ENCODE measurements at places on chromosomes 11 and 22.

DNA sequence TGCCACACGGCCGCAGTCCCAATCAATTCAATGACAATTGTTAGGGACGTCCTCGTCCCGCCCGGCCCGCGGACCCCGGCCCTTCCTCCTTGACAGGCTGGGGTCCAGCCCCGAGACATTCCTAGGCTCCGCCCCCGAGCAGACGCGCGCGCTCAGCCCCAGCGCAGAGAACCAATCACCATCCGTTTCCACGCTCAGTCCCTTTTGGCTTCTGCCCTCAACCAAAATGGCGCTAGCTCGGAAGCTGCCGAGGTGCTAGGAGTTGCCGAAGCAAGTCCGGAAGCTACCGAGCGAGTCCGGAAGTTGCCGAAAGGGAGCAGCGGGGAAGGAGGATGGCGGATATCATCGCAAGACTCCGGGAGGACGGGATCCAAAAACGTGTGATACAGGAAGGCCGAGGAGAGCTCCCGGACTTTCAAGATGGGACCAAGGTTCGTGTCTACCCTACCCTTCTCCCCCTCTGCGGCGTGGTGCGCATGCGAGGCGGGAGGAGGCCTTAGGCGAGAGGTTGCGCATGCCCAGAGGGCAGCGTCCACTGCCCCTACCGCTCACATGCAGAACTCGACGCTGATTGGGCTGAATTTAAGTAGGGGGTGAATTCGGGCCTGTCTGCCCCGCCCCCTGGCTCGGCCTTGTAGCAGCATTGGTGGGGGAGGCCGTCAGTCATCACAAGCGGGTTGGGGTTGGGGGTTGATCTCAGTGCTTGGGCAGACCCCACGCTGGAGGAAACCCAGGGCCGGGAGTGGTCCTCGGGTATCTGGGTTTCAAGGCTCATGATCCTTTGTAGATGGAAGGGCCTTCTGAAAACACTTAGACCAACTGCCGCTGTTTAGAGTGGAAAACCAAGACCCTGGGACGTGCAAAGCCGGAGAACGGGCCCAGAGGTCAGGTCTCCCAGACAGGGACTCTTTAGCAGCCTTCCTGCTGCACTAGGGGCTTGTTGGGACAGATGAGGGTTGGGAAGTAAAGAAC lies at the start of gene AIP:
AIP (plus strand) TSS at position 200 of the 972 bp plus-strand sequence; CDS start at position 333, 133 bp downstream.
- H3K4me3 ChIP-seq: peak within 1 kb of the TSS; percentile 86
- peaks cover 31% of the 10 kb centered on the region for H3K36me3 ChIP-seq
- DNase-seq: peak; percentile 99
- peaks cover 48% of the 10 kb centered on the region for H3K4me1 ChIP-seq

DNA sequence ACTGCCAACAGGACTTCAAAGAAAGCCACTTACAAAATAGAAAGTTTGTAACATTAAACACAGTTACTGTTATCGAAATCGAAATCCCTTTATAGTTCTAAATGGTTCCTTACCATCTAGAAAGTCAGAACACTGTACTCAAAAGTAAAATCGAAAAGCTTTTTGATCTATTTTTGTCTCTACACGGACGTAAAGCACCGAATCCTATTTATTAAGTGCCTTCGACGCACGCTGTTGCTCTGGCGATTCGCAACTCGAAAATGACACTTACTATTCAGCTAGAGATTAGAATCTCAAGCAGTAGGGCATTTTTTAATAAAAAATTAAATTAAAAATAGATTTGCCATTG lies 78.3 kb downstream of the LARGE1 start:
- no peak overlapping the region for H3K27ac ChIP-seq
- no peaks in the 10 kb centered on the region for H3K36me3 ChIP-seq
- H3K27me3 ChIP-seq: no peaks in the 10 kb centered on the region
- H3K4me3 ChIP-seq: no peak overlapping the region
- no peaks in the 10 kb centered on the region for H3K4me1 ChIP-seq

DNA sequence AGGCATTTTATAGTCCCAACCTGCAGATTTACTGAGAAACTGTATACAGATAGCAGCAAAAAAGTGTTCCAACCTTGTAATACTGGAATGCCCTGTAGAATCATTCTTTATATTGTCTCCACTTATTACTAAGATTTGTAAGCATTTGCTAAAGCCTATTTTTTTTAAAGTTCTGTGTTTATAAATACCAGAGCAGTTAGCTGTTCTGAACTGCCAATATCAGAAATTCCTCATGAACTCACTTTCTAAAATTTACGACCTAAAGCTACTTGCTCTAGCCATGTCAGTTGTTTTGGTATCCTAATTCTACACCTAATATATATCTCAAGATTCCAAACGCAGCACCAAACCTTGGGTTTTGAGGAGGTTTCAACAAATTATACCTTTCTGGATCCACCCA lies 103.2 kb downstream of the C11orf65 start:
- H3K36me3 ChIP-seq: peaks cover 49% of the 10 kb centered on the region
- H3K4me1 ChIP-seq: no peaks in the 10 kb centered on the region
- H3K27me3 ChIP-seq: no peaks in the 10 kb centered on the region

GRCh38 chr11:27401280-27401832 lies 38.3 kb upstream of the CCDC34 start:
- H3K36me3 ChIP-seq: no peaks in the 10 kb centered on the region
- H3K4me1 ChIP-seq: no peaks in the 10 kb centered on the region
- DNase-seq: no peak
- no peak overlapping the region for H3K27ac ChIP-seq
- no peak overlapping the region for H3K4me3 ChIP-seq
- no peaks in the 10 kb centered on the region for H3K27me3 ChIP-seq

GRCh38 chr11:77179048-77179447 lies 51.0 kb downstream of the MYO7A start:
- H3K4me1 ChIP-seq: no peaks in the 10 kb centered on the region
- no peak overlapping the region for H3K4me3 ChIP-seq
- no peak for DNase-seq
- H3K36me3 ChIP-seq: no peaks in the 10 kb centered on the region
- H3K27me3 ChIP-seq: no peaks in the 10 kb centered on the region

DNA sequence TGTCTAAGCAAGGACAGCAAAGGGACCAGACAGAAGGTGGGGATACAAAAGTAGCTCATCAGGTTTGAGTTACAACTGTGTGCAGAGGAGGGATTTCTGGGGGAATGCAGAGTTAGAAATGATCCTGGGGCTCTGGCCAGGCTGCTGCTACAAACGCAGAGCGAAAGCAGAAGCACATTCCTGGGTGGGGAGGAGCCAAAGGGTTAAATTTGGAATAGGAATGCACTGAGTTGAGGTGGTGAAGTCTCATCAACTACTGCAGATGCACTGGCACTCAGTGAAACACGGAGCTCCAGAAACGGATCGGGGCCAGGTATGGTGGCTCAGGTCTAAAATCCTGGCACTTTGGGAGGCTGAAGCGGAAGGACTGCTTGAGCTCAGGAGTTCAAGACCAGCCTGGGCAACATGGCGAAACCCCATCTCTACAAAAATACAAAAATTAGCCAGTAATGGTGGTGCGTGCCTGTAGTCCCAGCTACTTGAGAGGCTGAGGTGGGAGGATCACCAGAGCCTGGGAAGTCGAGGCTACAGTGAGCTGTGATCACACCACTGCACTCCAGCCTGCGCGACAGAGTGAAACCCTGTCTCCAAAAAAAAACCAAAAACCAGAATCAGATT lies 3.2 kb downstream of the CHKA start:
- H3K36me3 ChIP-seq: no peaks in the 10 kb centered on the region
- peaks cover 20% of the 10 kb centered on the region for H3K4me1 ChIP-seq
- H3K27me3 ChIP-seq: no peaks in the 10 kb centered on the region
- H3K27ac ChIP-seq: no peak overlapping the region
- DNase-seq: no peak
- H3K4me3 ChIP-seq: no peak overlapping the region

- H3K27ac ChIP-seq: no peak overlapping the region
- no peak for DNase-seq
- peaks cover 2% of the 10 kb centered on the region for H3K36me3 ChIP-seq
Measured at GRCh38 chr11:45331839-45332238, 45.7 kb upstream of the SYT13 start.

GRCh38 chr11:17991783-17992433 lies 20.9 kb downstream of the SERGEF start:
- no peak overlapping the region for H3K4me3 ChIP-seq
- peaks cover 16% of the 10 kb centered on the region for H3K36me3 ChIP-seq
- no peaks in the 10 kb centered on the region for H3K27me3 ChIP-seq
- peak; percentile 69 for DNase-seq
- H3K4me1 ChIP-seq: no peaks in the 10 kb centered on the region
- H3K27ac ChIP-seq: no peak overlapping the region

DNA sequence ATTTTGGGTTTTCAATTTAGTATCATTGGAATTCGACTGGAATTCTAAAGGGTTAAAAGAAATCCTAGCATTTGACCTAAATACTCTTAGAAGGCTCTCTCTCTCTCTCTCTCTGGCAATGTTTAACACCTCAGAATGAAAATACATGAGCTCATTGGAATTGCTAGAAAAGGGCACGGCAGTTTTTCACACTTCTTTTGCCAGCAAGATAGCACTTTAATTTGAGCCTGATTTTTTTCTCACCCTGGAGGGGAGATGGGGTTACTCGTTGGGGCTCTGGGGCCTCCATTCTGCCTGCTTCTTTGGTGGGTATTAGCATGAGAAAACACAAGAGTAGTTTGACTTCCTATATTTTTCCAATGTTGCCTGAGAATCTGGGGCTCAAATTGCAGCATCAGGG lies 22.8 kb upstream of the CLMP start:
- no peaks in the 10 kb centered on the region for H3K36me3 ChIP-seq
- H3K4me3 ChIP-seq: no peak overlapping the region
- no peak for DNase-seq
- H3K4me1 ChIP-seq: no peaks in the 10 kb centered on the region
- peaks cover 30% of the 10 kb centered on the region for H3K27me3 ChIP-seq

- peaks cover 6% of the 10 kb centered on the region for H3K36me3 ChIP-seq
- peaks cover 49% of the 10 kb centered on the region for H3K4me1 ChIP-seq
- no peak overlapping the region for H3K4me3 ChIP-seq
- H3K27me3 ChIP-seq: peaks cover 11% of the 10 kb centered on the region
Measured at GRCh38 chr22:37263966-37264887, 18.1 kb upstream of the CYTH4 start.

- H3K36me3 ChIP-seq: no peaks in the 10 kb centered on the region
- no peak for DNase-seq
- H3K27me3 ChIP-seq: peaks cover 12% of the 10 kb centered on the region
- H3K4me1 ChIP-seq: no peaks in the 10 kb centered on the region
Measured at GRCh38 chr11:125924384-125925007, 20.2 kb downstream of the DDX25 start.

DNA sequence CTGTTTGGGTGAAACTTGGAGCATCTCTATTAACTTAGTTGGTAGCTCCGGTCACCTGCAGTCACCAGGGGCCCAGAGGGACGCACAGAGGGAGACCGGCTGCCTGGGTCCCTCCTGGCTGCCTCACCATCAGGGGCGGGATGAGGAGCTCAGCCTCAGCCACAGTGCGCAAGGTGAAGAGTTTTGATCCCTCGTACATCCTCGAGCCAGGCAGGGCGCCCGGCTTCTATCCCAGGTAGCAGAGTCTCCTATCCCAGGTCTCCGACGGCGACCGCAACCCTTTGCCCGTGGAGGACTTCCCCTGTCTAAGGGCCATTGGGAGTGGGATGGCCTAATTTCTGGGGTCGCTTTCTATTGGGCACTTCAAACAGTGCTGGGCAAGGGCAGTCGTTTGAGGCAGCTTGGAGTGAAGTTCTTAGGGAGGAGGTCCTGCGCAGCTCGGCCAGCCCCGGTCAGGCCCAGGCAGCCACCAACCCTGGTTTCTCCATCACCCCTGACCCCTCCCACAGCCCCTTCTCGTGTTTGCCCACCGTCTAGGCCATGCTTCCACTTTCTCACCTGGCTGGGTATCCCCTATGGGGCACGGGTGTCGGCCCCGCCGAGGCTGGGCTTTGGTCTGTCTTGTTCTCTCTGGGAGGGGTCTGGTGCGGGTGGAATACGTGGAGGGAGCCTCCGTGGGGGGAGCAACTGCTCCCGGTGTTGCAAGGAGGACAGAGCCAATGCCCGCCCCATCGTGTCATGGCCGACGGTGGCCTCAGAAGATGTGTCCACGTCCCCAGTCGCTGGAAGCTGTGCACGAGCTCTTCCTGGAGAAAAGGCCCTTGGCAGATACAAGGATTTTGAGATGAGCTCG lies 3.6 kb upstream of the MRGPRG start:
- H3K27ac ChIP-seq: no peak overlapping the region
- H3K4me3 ChIP-seq: no peak overlapping the region
- DNase-seq: no peak
- peaks cover 9% of the 10 kb centered on the region for H3K27me3 ChIP-seq

DNA sequence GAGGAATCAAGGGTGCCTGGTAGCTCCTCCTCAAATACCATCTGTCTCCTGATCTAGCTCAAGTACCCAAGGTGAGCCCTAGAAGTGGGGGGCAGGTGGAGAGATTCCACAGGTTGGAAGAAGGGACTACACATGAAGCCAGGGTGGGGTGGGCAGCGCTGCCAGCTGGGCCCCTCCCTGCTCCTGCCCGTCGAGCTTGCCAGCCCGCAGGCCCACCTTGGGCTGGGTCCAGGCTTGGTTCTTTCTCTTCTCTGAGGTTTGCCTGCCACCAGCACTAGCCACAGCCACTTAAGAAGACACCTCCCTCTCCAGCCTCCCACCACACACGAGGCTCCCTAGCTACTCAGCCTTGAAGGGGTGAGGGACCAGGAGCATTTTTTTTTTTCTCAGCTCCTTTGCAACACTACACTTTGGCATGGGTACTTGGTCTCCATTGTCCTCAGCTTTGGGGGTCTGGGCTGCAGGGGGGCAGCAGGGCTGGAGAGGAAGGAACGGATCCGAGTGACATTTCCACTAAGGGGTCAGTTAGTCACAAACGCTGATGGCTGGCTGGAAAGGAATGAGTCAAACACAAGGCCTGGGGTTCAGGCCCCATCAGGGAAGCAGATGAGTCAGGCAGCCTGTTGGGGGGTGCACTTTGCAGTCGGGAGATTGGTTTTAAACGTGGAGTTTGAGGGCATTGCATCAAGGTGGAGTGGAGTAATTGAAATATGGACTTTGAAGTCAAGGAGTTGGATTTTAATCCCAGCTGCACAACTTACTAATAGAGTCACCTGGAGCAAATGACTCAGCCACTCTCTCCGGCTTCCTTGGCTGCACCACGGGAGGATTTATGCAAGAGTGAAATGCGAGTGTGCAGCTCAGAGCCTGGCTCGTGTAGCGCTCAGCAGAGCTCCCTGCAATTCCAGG lies 7.4 kb upstream of the NPTXR start:
- H3K27ac ChIP-seq: no peak overlapping the region
- H3K4me1 ChIP-seq: no peaks in the 10 kb centered on the region
- H3K4me3 ChIP-seq: no peak overlapping the region
- H3K27me3 ChIP-seq: peaks cover 20% of the 10 kb centered on the region
- DNase-seq: no peak
- H3K36me3 ChIP-seq: no peaks in the 10 kb centered on the region

GRCh38 chr11:33307984-33308383 lies 50.8 kb downstream of the HIPK3 start:
- no peak overlapping the region for H3K4me3 ChIP-seq
- H3K4me1 ChIP-seq: peaks cover 11% of the 10 kb centered on the region
- H3K36me3 ChIP-seq: no peaks in the 10 kb centered on the region
- no peak overlapping the region for H3K27ac ChIP-seq

GRCh38 chr22:20536590-20537324 lies 29.3 kb downstream of the MED15 start:
- no peak overlapping the region for H3K4me3 ChIP-seq

GRCh38 chr11:30458541-30458940 lies 127.6 kb downstream of the MPPED2 start:
- H3K36me3 ChIP-seq: no peaks in the 10 kb centered on the region
- H3K27ac ChIP-seq: no peak overlapping the region
- H3K27me3 ChIP-seq: no peaks in the 10 kb centered on the region
- DNase-seq: no peak

All from activated CD4-positive, alpha-beta T cell treated with anti-CD3 and anti-CD28 coated beads, Interleukin-2, amount 10 ng/mL, durations not matched to agents 7 days and 5 days (primary cell).